Foreskin melanocyte (primary cell): ENCODE measurements at places on chromosomes 2 and 18.
A peak's percentile ranks its signal among the peaks of the same experiment; 100 is the strongest.

- no peak for DNase-seq
These were observed 43.1 kb downstream of the COX7A2L start for GRCh38 chr2:42317945-42318344.

DNA sequence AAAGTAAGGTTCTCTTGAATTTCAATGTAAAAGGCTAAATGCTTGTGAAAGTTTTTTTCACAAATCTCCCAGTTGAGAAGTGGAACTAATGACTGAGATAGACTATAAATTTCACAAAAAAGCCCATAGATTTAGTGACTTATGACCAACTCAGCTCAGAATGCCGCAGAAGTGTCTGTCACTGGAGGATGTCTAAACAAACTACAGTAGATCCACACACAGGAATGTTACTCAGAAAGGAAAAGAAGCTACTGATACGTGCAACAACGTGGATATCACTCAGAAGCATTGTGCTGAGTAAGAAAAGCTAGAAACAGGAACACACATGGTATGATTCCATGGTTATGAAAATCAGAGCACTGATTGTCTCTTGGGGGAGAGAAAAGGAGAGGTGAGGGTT lies 151.9 kb downstream of the DOCK10 start:
- no peak for DNase-seq

GRCh38 chr2:102483086-102483485 lies 10.1 kb downstream of the SLC9A4 start:
- no peak for DNase-seq

GRCh38 chr2:231052494-231053451 lies 3.9 kb upstream of the PSMD1 start:
- DNase-seq: peak; percentile 70

DNA sequence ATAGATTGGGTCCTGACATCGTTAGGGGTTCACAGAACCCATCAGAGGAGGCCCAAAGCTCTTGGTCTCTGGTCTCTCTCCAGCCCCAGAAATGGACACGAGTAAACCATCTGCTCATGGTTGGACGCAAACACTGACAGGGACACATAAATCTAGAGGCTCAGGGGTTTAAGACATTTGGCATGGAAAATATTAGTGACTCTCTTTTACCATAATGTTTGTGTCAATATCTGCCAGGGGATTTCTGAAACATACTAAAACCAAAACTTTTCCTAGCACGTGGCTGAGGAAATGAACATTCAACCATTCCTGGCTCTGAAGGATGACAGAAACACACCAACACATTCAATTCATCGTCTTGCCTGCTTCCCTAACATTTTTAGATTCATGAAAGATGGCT lies 226.2 kb downstream of the SP3 start:
- DNase-seq: no peak

DNA sequence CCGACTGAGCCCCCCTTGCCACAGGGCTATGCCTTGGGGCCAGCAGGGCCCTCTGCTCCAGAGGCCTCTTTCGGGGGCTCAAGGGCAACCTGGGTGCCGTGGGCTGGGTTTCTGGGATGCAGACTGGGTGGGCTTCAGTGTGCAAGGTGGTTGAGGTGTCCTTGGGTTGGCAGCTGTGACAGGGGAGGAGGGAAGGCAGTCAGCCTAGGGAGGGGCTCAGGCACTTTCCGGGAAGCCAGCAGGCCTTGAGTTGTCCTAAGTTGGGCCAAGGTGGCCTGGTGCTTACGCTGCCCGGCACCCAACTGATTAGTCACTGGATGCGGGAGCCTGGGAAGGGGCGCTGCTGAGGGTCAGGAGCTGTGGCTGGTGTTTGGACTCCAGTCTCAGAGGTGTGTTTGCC lies 199.5 kb downstream of the TWIST2 start:
- DNase-seq: no peak
